ENCODE measurements at places on chromosomes 7 and 10.
A peak's percentile ranks its signal among the peaks of the same experiment; 100 is the strongest.

GRCh38 chr7:158447151-158447505 lies 140.5 kb downstream of the PTPRN2 start:
- DNase-seq = no peak

GRCh38 chr10:24694086-24694485 lies 29.6 kb downstream of the ARHGAP21 start:
- DNase-seq = no peak

DNA sequence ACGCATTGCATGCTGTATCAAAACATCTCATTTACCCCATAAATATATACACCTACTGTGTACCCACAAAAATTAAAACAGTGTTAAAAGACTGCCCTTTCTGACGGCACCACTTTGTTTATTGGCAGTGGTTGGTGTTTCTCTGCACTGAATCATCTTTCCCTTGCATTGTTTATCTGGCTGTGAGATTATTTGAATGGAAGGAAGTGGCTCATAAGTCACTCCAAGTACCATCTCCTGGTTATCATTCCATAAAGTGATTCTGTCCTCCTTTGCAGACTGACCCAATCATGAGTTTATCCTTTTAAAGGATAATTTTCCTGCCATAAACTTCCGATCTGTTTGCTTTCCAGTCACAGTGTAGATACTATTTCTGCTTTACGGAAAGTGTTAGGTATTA lies 183.8 kb downstream of the CAMK1D start:
- DNase-seq = no peak

DNA sequence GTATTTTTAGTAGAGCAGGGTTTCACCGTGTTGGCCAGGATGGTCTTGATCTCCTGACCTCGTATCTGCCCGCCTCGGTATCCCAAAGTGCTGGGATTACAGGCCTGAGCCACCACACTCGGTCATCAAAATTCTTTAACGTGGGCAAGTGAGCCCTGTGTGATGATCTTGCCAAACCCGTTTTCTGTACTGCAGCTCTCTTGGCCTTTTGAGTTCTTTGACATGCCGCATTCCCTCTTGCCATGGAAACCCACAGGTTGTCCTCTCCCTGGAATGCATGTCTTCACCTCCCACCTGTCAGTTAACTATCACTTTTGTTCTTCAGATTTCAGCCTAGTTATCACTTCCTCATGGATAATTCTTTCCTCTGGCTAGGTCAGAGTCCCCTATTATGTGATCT lies 5.0 kb downstream of the NUP205 start:
- DNase-seq = peak; percentile 80

- DNase-seq = peak; percentile 24
Observed at GRCh38 chr7:50584793-50585408, 19.7 kb upstream of the DDC start.

All from endodermal cell (in vitro differentiated cells).